ENCODE measurements at places on chromosomes 11 and 22. TPM values are rescaled to one million over a fixed set of nuclear protein-coding genes. Genes with fewer than 3 reads are reported as not detected.

Gene ZP1
- total RNA-seq, result not detected

Gene MFRP
- total RNA-seq, result not detected

Gene GNG3
- not detected for total RNA-seq

Gene NAV2
- 22.7 TPM for total RNA-seq

Gene SCGB1D2
- total RNA-seq, result 0.85 TPM

Gene LRRC56
- total RNA-seq, result 9.8 TPM

Gene PVALB
- total RNA-seq, result not detected

Gene CASP12
- total RNA-seq, result not detected

Gene TECTA
- 0.15 TPM for total RNA-seq

Gene PAX6
- 0.49 TPM for total RNA-seq

Gene TRIM6
- total RNA-seq, result 53.8 TPM

Gene FAM180B
- total RNA-seq, result not detected

Gene OR10D3
- not detected for total RNA-seq

Gene HBB
- 0.72 TPM for total RNA-seq

Gene COX8A
- 613 TPM for total RNA-seq

Gene CBX6
- 98.4 TPM for total RNA-seq

Gene SEC14L6
- not detected for total RNA-seq

Gene PMM1
- total RNA-seq, result 30.5 TPM

Gene HTR3B
- not detected for total RNA-seq

Gene APOL3
- total RNA-seq, result 3.2 TPM

Gene CARNS1
- 1.0 TPM for total RNA-seq

Gene MS4A14
- total RNA-seq, result not detected

Gene OR2AG2
- total RNA-seq, result 0.18 TPM

Gene SLC15A3
- 8.7 TPM for total RNA-seq

Gene TMPRSS4
- not detected for total RNA-seq

Gene RANBP1
- total RNA-seq, result 232 TPM

Gene CDC42EP2
- 8.1 TPM for total RNA-seq

Gene DEFB131B
- total RNA-seq, result not detected

Gene FLRT1
- total RNA-seq, result 0.51 TPM

Gene RTCB
- total RNA-seq, result 55.9 TPM

Gene OR51I1
- not detected for total RNA-seq

Gene MUC6
- 0.49 TPM for total RNA-seq

Gene IL18
- 22.5 TPM for total RNA-seq

Gene GTSE1
- 36.2 TPM for total RNA-seq

Gene PRSS23
- 355 TPM for total RNA-seq

Gene OR56B4
- total RNA-seq, result not detected

Gene DNAJB13
- total RNA-seq, result not detected

Gene RTN4RL2
- 0.90 TPM for total RNA-seq

Gene NNMT
- total RNA-seq, result 1.7 TPM

Gene MN1
- total RNA-seq, result 0.51 TPM

Gene CRYBB2
- total RNA-seq, result 0.39 TPM

Gene GAB4
- total RNA-seq, result not detected

Gene ABCC8
- 0.18 TPM for total RNA-seq

Gene SCN2B
- not detected for total RNA-seq

Gene PLEKHA7
- total RNA-seq, result 11.6 TPM

Gene LRRC32
- 0.15 TPM for total RNA-seq

Gene ANO3
- not detected for total RNA-seq

Gene CCS
- 55.3 TPM for total RNA-seq

Gene TCIRG1
- 158 TPM for total RNA-seq

Gene C11orf91
- 1.3 TPM for total RNA-seq

Gene SLC1A2
- total RNA-seq, result 0.21 TPM
